Chondrocyte (in vitro differentiated cells): ENCODE measurements at places on chromosomes 6 and 20. TPM values are rescaled to one million over a fixed set of nuclear protein-coding genes. Genes with fewer than 3 reads are reported as not detected.

The ANKRD66 gene
- not detected in 3 replicates for total RNA-seq

The PI3 gene
- total RNA-seq: not detected in 3 replicates

The SLC22A16 gene
- total RNA-seq: not detected in 3 replicates

The ADAM33 gene
- total RNA-seq: 4.1 to 13.1 TPM (median 12.2 TPM) in 3 replicates

The SLC32A1 gene
- total RNA-seq: not detected in 3 replicates

The CGA gene
- 1.3 TPM in 1 of 3 replicates, not detected in the others for total RNA-seq

DNA sequence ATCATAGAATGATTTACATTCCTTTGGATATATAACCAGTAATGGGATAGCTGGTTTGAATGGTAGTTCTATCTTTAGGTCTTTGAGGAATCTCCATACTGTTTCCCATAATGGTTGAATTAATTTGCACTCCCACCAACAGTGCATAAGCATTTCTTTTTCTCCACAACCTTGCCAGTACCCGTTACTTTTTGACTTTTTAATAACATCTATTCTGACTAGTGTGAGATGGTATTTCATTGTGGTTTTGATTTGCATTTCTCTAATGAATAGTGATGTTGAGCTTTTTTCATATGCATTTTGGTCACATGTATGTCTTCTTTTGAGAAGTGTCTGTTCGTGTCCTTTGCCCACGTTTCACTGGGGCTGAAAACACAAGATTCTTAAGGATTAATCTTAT, 107.3 kb downstream of the TINAG start:
- DNase-seq: no peak

GRCh38 chr6:53703047-53703446, 37.5 kb upstream of the KLHL31 start:
- DNase-seq: no peak

DNA sequence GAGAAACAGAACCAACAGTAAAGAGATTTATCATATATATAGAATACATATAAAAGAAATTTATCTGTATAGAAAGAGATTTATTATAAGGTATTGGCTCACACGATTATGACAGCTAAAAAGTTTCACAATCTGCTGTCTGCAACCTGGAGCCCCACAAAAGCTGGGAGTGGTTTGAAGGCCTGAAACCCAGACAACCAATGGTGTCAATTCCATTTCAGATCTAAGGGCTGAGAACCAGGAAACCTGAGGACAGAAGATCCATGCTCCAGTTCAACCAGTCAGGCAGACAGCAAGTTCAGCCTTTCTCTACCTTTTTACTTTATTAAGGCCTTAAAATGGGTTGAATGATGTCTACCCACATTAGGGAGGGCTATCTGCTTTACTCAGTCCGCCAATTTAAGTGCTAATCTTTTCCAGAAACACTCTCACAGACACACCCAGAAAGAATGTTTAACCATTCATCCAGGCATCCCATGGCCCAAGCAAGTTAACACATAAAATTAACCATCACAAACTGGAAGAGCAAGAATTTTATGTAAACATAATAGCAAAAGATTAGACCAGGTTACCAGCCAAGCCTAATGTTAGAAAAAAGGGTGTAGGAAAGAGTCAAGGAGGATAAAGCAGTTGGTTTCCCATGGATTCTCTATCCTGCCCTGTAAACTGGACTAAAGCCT, 170.9 kb downstream of the FUT9 start:
- no peak for DNase-seq

GRCh38 chr6:126002755-126003679, 16.7 kb downstream of the TRMT11 start:
- DNase-seq: no peak

DNA sequence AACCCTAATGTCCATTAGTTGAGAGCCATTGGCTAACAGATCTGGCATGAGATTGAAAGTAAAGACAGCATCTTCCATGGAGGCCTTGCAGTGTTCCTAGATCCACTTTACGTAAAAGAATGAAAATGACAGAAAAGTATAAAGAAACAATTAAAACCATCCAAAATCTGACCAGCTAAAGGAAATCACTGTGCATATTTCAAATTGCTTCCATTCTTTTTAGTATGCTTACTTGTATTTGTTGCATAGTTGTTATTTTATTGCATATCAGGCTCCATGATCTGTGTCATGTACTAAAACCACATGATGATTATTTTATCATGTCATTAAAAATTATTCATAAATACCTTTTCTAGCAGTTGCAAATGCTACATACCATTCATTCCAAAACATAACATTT, 67.9 kb downstream of the GCLC start:
- DNase-seq: no peak

DNA sequence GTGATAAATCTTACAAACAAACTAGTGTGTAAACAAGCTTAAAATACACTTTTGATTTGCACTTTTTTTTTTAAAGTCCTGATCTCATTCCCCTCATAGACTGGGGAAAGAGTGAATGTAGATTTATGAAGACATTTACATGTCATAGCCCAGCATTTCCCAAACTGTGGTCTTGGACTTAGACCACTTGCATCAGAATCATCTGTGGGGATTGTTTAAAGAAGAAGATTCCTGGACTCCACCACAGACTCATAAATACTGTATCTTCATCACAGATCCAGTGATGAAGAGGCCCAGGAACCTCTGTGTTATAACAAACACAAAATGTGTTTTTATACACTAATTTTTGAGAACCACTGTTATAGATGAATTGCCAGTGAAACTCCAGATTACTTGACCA, 99.5 kb downstream of the KCNQ5 start:
- no peak for DNase-seq

GRCh38 chr6:33172688-33173534, 19.4 kb downstream of the COL11A2 start:
- DNase-seq: peak; percentile 56

GRCh38 chr20:35952480-35953386, 1.6 kb downstream of the SCAND1 start:
- no peak for DNase-seq

DNA sequence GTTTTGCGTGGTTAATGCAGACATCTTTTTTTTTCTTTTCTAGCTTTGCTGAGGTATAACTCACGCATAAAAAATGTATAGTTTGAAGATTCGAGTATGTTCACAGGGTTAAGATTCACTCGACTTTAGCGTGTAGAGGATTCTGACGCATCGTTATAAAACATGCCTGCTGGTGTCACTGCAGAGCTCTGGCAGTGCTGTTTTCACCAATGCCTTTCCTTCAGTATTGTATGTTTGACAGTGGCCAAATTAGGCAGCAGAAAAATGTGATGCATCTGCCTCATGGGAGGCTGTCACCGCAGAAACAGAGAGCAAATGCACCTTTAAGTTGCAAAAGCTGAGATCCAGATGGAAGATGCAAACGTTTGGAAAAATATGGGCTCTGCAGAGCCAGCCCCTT, 18.0 kb upstream of the SIRPB2 start:
- DNase-seq: no peak

GRCh38 chr6:79672631-79673111, 41.5 kb downstream of the SH3BGRL2 start:
- DNase-seq: no peak

DNA sequence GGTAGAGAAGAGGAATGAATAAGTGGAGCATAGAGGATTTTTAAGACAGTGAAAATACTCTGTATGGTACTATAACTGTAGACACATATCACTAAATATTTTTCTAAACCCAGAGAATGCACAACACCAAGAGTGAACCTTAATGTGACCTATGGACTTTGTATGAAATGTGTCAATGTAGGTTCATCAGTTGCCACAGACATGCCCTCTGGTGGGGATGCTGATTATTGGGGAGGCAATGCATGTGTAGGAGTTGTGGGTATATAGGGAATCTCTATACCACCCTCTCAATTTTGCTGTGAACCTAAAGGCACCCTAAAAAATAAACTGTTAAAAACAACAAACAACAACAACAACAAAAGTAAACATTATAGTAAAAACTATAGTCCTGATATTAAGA, 293.7 kb downstream of the RNF144B start:
- no peak for DNase-seq

GRCh38 chr6:33064723-33065122, 8.7 kb downstream of the HLA-DPA1 start:
- no peak for DNase-seq

GRCh38 chr6:30557683-30557981, 537 bp downstream of the PRR3 start:
- DNase-seq: no peak

DNA sequence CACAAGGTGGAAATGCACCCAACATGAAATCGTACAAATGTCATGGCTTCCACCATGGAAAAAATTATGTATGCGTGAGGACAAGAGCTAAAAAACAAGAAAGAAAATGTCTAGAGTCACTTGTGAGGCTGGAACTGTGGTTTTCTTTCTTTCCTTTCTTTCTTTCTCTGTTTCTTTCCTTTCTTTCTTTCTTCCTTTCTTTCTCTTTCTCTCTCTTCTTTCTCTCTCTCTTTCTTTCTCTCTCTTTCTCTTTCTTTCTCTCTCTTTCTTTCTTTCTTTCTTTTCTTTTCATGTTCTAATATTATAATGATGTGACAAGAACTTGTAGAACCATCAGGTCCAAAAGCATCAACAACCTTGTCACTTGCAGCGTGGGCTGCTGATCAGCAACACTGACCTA, 28.4 kb downstream of the ZNF311 start:
- DNase-seq: no peak

DNA sequence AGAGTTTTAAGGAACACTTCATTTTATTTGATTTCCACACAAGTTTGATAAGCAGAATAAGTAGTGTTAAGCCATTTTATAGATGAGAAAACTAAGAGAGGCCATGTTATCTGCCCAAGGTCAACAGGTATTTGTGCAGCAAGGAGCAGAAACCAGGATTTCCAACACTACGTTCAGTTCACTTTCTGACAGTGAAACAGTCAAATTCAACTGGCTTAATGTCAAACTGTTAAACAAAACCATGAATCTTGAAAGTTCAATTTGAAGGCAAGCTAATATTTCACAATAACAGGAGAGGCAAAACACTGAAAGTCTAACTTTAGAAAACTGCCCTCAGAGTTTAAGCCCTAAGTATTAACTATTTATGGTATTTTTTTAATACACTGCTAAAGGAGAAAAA, 32.6 kb downstream of the DTNBP1 start:
- DNase-seq: no peak
